ENCODE measurements at places on chromosomes 5 and 9.
A peak's percentile ranks its signal among the peaks of the same experiment; 100 is the strongest.

GRCh38 chr9:21252721-21253547, 13.1 kb upstream of the IFNA14 start:
- DNase-seq, result peak; percentile 14

GRCh38 chr5:57435701-57436134, 46.9 kb downstream of the ACTBL2 start:
- DNase-seq, result no peak

- no peak for DNase-seq
These were observed 3.3 kb upstream of the NINJ1 start for GRCh38 chr9:93137362-93137761.

DNA sequence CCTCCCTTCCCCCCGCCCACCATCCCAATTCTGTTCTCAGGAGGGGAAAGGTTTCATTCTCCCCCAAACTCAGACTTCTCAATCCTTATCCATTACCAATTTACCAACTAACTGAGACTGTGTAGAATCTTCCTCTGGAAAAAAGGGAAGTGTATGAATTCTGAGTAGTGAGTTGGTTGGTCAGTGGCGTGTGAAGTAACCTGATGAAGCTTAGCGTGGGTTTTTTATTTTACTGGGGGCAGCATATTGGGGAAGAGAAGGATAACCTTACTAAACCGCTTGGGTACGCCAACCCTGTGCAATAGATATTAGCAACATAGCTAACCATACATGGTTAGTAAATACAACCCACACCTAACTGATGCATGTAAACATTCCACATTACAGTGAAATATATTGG, 1.1 kb upstream of the DNAJC21 start:
- DNase-seq, result no peak

- no peak for DNase-seq
These were observed 632.8 kb downstream of the BRINP1 start for GRCh38 chr9:118736406-118736805.

- DNase-seq, result no peak
These were observed 51.3 kb downstream of the CRB2 start for GRCh38 chr9:123407217-123407851.

DNA sequence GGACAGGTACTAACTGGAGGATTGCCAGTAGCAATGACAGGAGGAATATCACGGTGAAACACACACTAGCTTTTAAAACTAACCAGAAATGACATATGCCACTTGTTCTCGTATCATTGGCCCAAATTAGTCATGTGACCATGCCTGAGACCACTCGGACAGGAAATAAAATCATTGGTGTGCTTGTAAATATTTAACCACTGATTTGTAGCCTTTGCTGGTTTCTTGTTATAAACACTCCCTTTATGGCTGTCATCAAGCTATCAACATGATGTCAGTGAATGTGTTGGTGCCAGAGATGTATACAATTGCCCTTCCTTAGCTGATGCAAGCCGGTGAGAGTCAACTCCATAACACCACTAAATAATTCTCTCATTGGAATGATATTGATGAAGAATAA, 123.7 kb upstream of the ANKH start:
- no peak for DNase-seq

- DNase-seq, result no peak
These were observed 3.8 kb downstream of the NOL6 start for GRCh38 chr9:33469891-33470290.

- no peak for DNase-seq
These were observed 293.1 kb downstream of the ZSWIM6 start for GRCh38 chr5:61625137-61625561.

- DNase-seq, result no peak
These were observed 49.2 kb upstream of the TAF11L2 start for GRCh38 chr5:17448877-17449276.

- no peak for DNase-seq
These were observed 35.6 kb upstream of the ANKRD33B start for GRCh38 chr5:10528056-10528816.

- DNase-seq, result no peak
These were observed 210.2 kb upstream of the ISL1 start for GRCh38 chr5:51172903-51173626.

- no peak for DNase-seq
These were observed 33.4 kb upstream of the ADAMTS2 start for GRCh38 chr5:179378441-179379271.

GRCh38 chr9:131160416-131161112, 35.2 kb downstream of the NUP214 start:
- DNase-seq, result no peak

DNA sequence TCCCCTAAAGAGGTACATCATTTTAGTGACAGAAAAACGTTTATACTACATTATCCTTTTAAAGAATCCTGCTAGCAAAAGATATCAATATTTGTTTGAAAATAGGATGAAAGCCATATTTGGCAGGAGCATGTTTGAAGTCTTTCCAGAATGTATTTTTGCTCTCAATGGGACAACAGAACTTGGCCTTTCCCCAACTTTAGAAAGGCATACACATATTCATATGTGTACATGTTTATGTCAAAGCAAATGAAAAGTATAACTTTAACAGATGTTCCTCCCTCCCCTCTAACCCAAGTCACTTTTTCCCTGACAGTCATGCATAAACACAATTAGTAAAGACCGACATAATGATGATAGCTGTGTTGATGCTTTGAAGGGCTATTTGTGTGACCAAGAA, 427.8 kb upstream of the CDH6 start:
- DNase-seq, result no peak

DNA sequence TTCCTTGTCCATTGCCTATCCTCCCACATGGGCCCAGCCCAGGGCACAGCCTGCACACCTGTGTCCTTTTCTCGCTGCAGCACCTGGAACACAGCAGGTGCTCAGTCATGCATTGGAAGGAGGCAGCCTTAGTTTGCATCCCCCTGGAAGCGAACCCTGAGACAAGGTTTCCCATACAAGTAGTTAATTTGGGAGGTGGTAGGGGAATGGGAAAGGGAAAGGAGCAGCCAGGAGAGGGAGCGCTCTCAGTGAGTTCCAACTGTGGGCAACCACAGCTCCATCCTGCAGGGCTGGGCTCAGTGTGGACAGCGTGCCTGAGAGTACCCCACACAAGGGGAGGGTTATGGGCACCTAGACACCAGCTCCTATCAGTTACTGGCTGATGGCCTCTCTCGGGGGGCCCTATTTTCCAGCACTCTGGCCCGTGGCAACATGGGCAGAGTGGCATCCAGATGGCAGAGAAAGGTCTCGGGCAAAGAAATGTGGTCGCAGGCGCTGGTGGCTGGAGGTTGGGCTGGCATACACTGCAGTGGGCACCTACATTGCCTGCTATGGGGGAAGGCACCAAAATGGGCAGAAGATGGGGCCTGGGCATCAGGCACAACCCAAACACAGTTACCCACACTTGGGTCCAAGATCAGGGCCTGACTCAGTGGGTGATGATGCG, 50.1 kb downstream of the TSPAN17 start:
- DNase-seq, result no peak

DNA sequence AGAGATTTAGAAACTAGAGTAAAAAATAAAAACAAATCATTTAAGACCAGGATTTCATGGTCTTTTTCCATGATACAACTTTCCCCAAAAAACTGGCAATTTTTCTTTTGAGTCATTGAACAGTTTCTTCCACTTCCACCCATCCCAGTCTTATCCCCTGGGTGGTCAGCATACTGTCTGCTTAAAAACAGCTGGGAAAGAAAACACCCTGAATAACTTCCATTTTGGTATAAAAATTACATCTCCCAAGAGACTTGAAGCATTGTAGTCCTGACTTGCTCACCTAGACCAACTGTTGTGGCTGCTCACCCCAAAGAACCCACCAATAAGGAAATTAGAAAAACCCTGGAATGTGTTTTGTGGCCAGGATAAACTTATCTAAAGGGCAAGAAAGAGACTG, 731.3 kb downstream of the NR2F1-AS1 start:
- DNase-seq, result no peak

DNA sequence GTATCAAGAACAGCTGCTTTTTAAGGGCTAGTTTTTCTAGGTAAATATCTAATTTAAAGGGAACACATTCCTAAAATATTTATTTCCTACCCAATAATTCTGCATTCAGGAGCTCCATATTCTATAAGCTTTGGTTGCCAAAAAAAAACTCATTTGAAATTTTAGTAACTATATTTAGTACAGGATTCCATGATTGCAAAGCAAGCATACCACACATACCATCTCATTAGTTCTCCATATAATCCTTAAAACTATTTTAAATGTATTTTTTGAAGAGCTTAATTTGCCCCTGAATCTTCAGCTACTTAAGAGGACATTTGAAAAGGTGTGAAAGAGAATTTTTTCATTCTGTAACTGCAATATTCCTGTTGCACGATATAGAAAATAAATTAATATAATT, 877.0 kb downstream of the NR2F1-AS1 start:
- DNase-seq, result no peak

- DNase-seq, result no peak
These were observed 43.3 kb downstream of the ZCCHC9 start for GRCh38 chr5:81344736-81345135.

DNA sequence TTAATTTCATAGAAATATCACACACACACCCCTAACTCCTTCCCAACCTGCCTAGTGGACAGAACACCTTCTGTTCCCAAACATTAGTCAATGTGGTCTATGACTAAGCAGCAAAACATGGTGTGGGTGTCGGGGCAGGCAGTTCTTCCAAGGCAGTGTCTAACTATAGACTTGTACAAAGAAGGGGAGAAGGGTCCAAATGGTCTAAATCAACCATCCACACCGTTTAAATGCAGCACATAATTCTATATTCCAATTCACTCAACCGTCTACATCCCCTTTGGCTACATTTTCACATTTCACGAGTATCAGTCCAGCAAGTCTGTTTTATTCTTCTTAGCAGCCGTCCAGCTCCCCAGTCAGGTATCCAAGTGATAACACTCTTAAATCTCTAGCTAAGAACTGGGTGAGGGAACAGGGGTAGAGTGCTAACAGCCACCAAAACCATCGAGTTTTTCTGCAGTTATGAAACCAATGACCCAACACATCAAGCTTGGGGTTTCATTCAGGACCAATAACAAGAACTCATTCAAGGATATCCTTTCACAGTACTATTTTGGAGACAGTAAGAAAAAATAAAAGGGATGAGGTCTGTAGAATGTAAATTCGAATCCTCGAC, 3.3 kb downstream of the ZNF608 start:
- DNase-seq, result no peak

DNA sequence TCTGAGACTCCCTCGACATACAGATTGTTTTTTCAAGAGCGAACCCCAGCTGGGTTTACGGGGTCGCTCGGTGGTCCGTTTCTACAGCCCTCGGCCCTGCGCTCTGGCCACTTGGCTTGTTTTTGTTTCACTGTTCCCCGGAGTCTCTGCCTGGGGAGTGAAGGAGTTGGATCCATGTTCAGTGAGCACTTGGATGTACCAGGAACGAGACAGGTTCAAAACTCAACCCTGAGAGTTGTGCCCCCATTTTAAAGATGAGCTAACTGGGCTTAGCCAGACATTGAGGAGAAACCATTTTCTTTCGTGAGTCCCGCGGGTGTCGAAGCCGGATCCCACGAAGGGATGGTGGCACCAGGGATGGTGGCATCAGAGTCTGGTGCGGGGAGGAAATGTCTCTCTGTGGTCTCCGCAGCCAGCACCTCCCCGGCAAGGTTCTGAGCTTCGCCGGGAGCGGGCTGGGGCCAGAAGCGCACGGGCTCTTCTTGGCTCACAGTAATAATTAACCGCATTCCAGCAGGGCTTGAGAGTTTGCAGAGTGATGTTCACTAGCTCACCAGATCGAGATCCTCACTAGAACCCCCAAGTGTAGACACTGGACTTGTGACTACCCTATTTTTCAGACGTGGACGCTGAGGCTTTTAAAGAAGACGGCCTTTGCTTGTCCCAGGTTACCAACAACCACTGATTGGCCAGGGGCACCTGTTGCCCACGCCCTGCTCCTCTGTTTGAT, 1.0 kb downstream of the MSX2 start:
- DNase-seq, result no peak

GRCh38 chr5:144121577-144121976, 48.9 kb downstream of the YIPF5 start:
- no peak for DNase-seq

- no peak for DNase-seq
These were observed 50.8 kb upstream of the NOTCH1 start for GRCh38 chr9:136596630-136597031.

- DNase-seq, result no peak
These were observed 20.6 kb downstream of the UNC5A start for GRCh38 chr5:176830995-176831423.

- no peak for DNase-seq
These were observed 43.7 kb upstream of the SHOC1 start for GRCh38 chr9:111838439-111838838.

GRCh38 chr5:19782566-19782965, 205.4 kb downstream of the CDH18 start:
- DNase-seq, result no peak

DNA sequence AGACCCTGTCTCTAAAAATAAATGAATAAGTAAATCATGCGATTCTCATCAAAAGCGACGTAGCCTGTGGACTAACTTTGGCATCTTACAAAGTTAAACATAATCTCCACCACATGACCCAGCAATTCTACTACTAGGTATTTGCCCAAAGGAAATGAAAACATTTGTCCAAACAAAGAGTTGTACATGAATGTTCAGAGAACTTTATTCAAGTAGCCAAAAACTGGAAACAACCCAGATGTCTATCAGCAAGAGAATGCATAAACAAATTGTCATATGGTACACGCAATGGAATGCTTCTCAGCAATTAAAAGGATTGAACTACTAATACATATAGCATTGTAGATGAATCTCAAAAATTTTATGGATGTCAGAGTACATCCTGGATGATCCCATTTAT, 82.6 kb downstream of the ADRB2 start:
- DNase-seq, result no peak

DNA sequence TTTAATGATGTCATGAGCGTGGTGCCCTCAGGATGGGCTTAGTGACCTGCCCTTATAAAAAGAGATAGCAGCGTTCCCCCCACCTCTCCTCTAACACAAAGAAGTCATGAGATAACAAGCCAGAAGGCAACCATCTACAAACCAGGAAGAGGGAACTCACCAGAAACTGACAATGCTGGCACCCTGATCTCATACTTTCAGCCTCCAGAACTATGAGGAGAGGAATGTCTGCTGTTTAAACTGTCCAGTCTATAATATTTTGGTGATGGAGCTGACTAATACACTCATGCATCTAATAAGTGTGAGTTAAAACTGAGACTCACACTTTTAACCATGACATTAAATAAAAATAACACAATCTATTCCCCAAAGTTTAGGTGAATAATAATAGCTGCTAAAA, 156.1 kb upstream of the SPEF2 start:
- no peak for DNase-seq

- DNase-seq, result no peak
These were observed 464 bp upstream of the FAM151B start for GRCh38 chr5:80487444-80487828.

- no peak for DNase-seq
These were observed 31.2 kb upstream of the GALNT10 start for GRCh38 chr5:154159343-154159742.
